ENCODE measurements at places on chromosomes 6 and 20.

DNA sequence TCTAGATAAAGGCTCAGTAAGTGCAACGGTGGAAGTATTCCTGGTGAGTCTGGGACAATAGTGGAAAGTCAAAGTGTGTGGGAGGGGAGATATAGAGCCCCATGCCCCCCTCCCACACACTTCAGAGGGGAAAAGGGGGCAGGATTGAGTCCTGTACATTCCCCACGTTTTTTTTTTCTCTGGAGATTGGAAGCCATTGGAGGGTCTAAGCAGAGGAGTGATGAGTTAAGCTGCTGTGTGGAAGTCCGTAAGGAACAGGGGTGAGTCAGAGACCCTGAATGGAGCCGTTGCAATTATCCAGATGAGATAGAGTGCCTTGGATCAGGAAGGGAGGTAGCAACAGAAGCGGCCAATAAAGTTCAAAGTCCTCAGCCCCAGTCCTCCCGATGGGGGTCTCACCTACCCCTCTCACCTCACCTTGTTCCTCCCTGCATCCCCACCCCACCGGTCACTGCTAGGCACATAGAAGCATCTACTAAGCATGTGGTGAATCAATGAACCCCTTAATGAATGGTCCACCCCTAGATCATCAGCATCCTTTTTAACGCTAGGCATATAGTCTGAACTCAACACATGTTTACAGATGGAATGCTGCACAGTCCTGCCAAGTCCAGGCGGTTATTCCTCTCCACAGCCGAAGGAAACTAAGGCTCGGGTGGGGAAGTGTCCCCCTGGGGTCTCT is 662 bp upstream of the SLC9A8 start:
- no peak for DNase-seq

DNA sequence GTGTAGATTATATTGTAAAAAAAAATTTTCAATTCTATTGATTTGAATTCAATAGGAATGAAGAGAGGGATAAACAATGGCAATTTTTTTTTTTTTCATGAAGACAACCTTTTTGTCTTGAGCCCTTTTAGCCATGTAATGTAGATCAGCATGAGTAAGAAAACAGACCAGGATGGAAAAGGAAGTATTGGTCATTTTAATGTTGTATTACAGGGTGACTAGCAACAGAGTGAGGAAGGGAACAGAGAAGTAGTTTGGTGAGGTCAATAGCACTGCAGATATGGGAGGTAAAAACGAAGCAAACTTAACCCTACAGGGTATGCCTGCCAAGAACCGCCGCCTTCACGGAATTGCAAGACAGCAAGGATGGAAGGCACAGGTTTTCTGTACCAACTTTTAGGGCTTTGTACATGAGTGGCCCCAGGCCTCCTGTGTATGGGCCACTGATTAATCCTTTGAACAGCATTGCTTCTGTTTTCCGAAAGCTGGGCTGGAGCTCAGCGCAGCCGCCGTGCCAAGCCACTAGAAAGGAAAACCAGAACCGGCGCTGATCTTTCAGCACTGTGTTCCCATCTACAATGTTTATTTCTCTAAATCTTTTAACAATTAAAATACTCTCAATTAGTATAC is 383.7 kb downstream of the CENPW start:
- DNase-seq = no peak

- DNase-seq = no peak
These were observed 33.8 kb downstream of the PLEKHG1 start for GRCh38 chr6:150633486-150633834.

- no peak for DNase-seq
These were observed 22.6 kb downstream of the DYNLT1 start for GRCh38 chr6:158621694-158622544.

GRCh38 chr20:4435225-4435624 is 286.5 kb upstream of the PRND start:
- no peak for DNase-seq

- DNase-seq = no peak
These were observed 54.7 kb downstream of the RNASET2 start for GRCh38 chr6:166901626-166902025.

DNA sequence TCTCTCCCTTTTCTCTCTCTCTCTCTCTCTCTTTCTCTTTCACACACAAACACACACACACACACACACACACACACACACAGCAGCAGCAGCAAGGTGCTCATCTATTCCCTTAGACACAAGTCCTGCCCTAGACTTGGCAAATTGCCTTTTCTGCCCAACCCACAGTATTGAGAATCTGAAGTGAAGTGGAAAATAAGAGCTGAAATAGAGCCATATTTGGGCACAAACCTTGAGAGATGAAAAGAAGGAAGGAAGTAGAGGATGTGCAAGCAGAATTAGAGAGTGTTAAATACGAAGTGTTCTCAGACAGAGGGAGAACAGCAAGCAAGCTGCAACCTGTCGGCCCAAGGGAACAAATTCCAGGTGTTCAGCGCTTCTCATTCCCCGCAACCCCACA is 557.5 kb upstream of the NOX3 start:
- DNase-seq = no peak

- DNase-seq = no peak
These were observed at the start of gene WFDC10B for GRCh38 chr20:45704969-45705637. Gene WFDC10B, minus strand, starts transcription at chr20:45705019. Its CDS starts 19,027 bp downstream, at chr20:45685992.

GRCh38 chr20:31930779-31931178 is 21.1 kb downstream of the PDRG1 start:
- DNase-seq = no peak

- no peak for DNase-seq
These were observed 13.9 kb upstream of the CITED2 start for GRCh38 chr6:139388384-139388783.

Data from GM23338 (cell line).